Activated effector memory CD4-positive, alpha-beta T cell treated with anti-CD3 and anti-CD28 coated beads, Interleukin-2, amount 50 U/mL, for 16 hours (primary cell): ENCODE measurements at places on chromosomes 6 and 20.
A peak's percentile ranks its signal among the peaks of the same experiment; 100 is the strongest.

- DNase-seq = no peak
Observed at GRCh38 chr6:17831135-17831534, 124.4 kb upstream of the NUP153 start.

GRCh38 chr20:35801865-35802264 lies 30.1 kb downstream of the PHF20 start:
- no peak for DNase-seq

DNA sequence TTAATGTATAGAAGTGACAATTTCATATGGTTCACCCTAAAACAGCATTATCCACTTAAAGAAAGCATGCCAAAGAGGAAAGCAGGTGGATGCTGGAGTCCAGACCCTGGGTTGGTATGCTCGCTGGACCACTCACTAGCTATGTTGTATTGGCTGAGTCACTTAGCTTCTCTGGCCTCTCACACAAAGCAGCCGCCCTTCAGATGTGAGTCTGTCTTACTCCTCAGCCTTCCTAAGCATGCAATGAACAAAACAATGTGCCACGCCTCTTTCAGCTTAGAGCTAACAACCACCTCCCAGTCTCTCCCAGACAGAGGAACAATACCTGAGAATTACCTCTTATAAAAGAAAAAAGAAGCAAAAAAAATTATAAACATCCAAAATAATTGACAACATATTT lies 29.4 kb downstream of the SIM1 start:
- no peak for DNase-seq

GRCh38 chr6:133805876-133806275 lies 83.0 kb upstream of the TCF21 start:
- DNase-seq = no peak

DNA sequence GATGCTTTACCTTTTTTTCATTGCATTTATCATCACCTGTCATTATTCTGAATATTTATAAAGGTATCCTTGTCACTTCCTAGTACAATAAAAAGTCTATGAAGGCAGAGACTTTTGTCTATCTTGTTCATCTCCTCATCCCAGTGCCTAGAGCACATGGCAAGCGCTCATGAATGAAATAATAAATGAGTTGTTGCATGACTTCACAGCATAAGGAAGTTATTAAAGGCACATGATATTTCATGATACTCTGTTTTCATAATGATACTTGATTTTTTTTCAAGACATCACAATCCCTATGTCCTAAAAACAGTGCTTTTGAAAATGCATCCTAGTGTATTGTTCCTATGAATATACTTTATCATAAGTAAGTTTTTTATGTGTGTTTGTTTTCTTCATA lies 310.6 kb upstream of the RSPO3 start:
- no peak for DNase-seq

DNA sequence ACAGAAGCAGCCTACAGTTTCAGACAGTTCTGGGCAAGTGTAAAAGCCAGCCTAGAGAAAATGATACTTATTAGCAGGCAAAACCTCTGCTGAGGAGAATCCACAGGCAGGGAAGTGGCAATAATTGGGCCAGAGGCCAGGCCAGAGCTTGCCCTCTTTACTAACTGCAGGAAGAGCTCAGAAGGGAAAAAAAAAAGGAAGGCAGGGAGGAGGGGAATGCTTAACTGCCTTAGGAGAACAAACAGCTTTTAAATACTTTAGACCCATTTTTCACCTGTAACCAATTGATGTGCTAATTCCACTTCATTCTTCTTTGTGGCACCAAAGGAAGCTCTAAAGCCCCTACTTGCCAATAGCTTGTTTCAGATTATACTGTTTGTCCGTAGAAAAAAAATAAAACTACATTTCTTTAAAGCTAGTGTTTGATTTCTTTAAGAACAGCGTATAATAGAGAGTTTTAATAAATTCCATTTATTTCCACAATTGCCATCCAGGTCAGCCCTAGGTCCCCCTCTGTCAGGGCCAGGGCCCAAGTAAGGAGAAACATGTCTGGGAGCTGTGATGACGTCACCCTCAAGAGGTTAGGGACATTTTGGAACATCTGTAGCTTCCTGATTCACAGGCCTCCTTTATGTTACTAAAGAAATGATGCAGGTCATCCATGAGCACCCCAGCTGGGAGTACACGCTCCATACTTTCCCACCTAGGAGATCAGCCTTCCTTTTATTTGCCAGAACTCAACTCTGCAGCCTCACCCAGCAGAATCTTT lies 384.3 kb downstream of the CDC5L start:
- no peak for DNase-seq

DNA sequence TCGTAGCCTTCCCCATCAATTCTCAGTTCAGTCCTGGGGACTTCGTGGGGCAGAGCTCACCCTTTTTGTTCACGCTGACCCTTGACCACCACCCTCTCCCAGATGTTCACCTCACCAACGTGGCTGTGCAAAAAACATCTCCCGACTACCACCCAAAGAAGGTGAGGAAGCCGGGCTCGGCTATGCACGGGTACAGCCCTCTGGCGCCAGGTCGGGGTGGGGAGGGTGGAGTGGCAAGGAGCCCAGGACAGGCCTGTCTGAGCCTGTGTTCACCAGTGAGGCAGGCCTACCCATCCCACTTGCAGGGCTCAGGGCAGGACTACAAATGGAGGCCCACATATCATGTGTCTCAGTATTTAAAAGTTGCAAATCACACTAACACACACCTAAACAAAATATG lies 18.1 kb downstream of the PDRG1 start:
- no peak for DNase-seq

GRCh38 chr6:13371421-13372072 lies 43.2 kb upstream of the TBC1D7 start:
- no peak for DNase-seq

GRCh38 chr6:79084693-79085092 lies 6.6 kb upstream of the PHIP start:
- no peak for DNase-seq

- DNase-seq = no peak
Observed at GRCh38 chr20:1844325-1845162, 50.7 kb upstream of the SIRPA start.

- DNase-seq = no peak
Observed at GRCh38 chr6:123402052-123402451, 234.7 kb downstream of the TRDN start.

DNA sequence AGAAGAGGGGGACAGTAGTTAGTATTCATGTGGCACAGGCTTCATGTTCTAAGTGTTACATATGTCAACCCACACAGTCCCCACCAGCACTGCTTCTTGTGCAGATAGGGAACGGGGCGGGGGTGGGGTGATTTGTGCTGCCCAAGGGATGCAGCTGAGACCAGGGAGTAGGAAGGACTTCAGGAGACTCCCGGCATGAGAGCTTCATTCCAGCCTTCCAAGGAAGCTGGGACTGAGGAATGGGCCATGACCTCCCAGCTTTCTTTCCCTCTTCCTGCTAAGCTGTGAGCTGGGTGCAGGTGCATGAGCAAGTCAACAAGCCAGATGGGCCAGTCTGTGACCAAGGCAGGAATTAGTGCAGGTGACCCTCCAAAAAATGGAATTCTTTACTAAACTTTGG lies 9.2 kb downstream of the BEND3 start:
- DNase-seq = no peak

GRCh38 chr6:84967389-84967788 lies 203.0 kb upstream of the TBX18 start:
- no peak for DNase-seq

DNA sequence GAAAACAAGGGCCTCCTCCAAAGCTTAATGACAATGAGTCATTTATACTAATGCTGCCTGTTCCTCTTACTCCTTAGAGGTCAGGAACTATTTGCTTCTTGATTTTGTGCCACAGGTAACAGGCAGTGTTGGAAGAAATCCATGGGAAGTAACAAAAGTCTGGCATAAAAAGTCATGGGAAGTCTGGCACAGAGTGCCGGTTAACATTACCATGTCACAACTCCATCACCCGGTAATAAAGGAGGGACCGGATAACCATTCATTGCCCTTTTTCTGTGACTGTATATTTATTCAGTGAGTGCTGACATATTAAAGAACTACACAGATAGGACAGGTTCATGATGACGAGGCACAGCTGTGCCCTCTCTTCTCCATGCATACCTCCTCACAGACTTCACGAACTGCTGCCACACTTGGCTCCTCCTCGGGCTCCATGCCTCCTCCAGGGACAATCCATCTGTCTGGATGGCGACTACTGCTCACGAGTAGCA lies 50.9 kb downstream of the NUDT3 start:
- no peak for DNase-seq

DNA sequence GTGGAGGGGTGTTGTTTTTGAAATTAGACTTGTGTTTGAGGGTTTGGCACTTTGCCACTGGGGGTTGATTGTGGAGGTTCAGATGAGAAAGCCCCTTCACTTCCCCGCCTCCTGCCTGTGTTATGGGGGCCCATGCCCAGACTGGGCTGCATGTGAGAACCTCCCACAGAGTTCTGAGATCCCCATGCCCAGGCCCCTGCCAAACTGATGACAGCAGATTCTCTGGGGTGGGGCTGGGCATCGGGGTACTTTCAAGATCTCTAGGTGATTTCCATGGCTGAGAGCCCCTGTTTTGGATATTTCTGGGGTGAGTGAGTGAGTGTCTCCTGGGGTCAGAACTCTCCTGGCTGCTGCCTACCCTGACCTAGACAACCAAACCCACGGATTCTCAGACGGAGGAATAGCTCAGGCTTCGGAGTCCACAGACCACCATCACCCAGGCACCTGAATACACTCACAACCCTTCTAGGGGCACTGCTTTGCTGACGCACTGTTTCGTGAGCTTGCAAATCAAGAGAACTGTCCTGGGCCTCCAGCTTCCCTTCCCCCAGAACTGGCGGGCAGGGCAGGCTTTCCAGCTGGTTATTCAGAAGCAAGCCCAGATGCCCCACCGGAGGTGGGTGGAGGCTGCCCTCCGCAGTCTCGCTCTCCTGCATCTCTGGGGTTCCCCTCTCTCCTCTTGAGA lies 6.3 kb downstream of the BCAS1 start:
- DNase-seq = peak; percentile 68

GRCh38 chr6:13454286-13455221 lies 32.8 kb downstream of the GFOD1 start:
- DNase-seq = peak; percentile 90

GRCh38 chr6:80161434-80161833 lies 55.0 kb downstream of the BCKDHB start:
- no peak for DNase-seq

DNA sequence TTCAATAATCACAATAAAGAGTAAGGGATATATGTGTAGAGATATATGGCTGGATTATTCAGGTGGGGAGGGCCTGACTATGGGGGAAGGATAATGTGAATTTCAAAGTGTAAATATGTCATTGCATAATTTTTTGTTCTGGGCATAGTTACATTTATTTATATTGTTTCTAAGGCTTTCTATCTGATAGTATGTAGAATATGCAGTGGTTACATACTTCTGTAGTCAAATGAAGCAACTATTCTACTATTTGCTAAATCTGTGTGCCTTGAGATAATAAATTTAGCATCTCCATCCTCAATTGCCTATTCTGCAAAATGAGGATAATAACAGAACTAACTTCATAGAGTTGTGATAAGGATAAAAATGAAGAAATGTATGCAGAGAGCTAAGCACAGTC lies 359.2 kb downstream of the CDKAL1 start:
- no peak for DNase-seq

DNA sequence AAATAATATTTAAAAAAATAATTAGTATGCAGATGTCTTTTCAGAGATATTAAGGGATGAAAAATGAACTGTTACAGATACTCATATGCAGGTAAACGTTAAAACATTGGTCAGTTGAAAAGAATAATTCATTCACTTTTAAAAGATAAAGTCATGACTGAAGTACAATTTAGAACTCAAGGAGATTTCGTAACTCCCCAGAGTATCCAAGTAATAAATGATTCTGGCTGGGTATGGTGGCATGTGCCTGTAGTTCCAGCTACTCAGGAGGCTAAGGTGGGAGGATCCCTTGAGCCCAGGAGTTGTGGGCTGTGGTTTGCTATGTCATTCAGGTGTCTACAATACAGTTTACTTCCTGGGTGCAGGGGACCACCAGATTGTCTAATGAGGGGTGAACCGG lies 122.3 kb upstream of the TMEM181 start:
- no peak for DNase-seq

- no peak for DNase-seq
Observed at GRCh38 chr6:25582101-25582500, 69.9 kb upstream of the SCGN start.

DNA sequence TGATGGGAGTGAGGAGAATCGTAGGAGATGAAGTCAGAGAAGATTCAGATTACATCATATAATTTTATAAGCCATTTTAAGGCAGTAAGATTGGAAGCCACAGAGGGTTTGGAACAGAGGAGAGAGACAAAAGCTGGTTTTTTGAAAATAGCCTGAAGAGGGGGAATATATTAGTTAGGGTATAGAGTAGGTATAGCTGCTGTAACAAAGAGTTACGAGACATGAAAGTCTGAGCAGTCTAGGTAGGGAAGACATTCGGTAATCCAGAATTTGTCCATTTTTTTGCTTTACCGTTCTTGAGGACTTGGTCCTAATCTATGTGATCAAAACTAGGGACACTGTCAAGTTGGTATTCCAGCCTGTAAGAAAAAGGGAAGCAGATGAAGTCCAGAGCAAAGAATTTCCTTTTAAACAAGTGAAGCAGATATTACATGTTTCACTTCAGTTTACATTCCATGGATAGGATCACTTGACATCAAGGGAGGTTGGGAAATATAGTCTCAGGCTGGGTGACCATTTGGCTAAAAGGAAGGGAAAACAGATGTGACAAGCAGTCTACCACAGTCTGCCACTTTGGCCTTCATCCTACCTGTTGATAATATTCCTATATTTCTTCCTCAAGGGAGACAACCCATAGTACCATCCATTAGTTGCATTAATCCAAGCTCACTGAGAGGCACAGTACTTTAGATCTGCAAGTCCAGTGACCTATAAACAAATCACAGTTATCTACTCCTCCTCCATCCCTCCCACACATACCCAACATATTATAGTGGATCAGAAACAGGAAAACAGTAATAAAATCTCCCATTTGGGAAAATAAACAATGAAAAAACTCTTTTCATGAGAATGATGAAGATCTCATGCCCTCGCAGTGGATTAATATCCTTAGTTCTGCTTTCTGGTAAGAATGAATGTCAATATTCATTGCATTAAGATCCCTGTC lies 10.2 kb downstream of the FAM135A start:
- DNase-seq = no peak

DNA sequence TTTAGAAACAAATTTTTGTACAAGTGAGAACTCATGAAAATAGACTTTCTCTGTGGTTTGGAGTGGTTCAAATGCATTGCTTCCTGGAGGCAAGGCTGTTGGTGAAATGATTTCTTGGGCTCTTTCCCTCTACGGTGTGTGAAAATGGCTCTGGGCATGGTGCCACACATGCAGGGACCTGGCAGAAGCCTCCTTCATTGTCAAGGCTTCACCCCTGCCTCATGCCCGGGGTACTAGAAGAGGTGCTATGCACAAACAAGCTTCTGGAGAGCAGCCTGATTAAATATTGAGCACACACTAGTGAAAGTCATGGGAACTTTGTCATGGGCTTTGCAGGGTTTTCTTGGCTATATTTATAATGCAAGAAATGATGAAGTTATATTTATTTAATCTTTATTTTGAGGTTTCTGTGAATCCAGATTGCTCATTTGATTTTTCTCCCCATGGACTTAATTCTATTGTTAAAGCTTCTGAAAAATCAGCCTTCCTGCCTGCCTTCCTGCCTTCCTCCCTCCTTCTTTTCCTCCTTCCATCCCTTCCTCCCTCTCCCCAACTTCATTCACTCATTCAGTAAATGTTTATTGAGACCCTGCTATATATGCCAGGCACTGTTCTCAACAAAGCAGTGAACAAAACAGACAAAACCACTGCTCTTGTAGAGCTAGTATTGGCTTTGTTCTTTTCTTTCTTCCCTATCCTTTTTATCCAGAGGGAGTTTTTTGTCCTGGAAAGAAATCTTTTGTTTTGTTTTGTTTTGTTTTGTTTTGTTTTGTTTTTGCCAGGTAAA lies 21.0 kb downstream of the C6orf89 start:
- DNase-seq = no peak
